ENCODE measurements at places on chromosomes 4 and X.
A peak's percentile ranks its signal among the peaks of the same experiment; 100 is the strongest.

GRCh38 chr4:84379917-84380641 is 119.0 kb downstream of the NKX6-1 start:
- DNase-seq: no peak

DNA sequence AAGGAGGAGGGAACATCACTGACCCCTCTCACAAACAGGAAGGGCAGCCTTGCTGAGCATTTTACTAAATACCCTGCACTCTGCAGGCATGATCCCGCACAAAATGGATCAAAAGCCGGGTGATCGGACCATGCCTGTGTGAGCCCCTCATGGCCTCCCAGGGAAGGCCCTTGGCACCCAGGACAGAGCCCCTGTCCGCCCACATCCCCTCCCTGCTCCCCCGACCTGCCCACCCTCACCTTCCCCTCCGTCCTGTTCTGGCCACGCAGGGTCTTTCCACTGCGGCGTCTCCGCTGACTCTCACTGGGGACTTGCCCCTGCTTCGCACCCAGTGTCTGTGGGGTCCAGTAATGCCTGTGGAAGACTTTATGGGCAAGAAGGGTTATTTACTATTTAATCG is 105.0 kb downstream of the HMX1 start:
- no peak for DNase-seq

DNA sequence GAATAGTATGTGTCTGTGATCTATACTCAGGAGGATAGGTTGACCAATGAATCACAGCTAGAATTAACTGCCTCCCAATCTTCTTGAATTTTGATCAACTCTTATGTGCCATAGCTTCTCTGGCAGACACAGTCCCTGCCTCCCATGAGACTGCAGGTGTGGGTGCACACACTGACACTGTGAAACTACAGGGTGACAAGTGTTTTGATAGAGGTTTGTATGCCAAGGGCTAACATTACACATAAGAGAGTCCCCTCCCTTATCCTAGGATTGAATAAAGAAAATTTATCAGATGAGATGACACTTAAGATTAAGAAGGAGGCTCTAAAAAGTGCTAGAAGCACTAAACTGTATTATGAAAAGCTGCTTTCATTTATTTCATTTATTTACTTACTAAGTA is 218.4 kb upstream of the BMP3 start:
- no peak for DNase-seq

DNA sequence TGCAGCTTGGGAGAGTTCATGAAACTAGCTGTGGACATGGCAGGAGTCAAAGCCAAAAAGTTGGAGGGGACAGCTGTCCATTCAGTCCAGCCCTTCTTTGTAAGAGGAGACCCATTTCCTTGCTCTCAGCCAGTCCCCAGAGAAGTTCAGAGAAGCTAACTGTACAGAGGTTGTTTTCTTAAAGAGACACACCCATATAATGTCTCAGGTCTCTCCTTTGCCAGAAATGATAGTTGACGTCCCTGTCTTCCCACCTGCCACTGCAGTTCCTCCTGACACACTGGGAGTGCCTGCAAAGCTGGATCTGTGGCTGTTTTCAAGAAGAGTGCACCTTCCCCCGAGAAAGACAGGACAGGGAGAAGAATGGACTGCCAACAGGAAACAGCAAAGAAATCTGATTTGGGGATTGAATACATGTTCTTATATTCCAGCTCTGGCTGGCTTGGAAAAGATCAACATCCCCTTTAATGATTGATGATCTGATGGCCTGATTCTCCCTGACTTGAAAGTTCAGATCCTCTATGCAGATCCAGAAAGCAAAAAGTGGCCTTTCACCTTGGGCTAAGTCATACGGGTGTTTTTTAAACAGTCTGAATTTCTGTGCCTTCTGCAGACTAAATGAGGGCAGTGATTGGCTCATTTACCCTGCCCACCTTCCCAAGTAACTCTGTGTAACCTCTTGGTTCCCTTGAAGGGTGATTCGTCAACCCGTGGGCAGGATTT is 87.2 kb downstream of the MAOA start:
- no peak for DNase-seq

DNA sequence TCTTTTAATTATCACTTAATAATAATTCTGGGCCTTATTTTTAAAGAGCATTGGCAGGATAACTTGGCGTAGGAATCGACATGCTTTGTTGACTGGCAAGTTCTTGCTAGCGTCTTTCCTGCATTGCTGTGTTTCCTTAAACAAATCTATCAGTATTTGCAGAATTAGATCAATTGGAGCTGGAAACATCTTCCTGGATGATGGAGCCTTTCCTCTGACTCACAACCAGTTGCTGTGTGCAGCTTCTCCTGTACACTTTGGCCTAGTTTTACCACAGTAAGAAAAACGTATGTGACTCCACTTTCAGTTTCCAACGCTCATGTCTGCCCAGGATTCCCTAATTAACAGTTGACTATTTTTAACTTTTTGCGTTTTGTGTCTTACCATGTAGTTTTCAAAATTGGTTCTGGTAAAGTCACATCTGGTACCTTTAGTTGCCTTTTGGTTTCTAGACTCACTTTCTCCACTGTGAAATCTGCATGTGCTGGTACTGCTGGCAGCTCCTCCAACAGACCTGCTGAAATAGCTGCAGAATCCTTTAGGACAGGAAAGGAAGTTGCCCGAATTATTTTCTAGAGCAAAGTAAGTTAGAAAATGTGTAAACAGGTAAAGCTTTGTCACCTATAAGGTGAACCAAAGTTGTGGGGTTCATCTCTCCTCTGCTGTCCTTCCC is 553.2 kb upstream of the FAT1 start:
- DNase-seq: no peak

GRCh38 chr4:168221301-168221700 is 97.3 kb downstream of the DDX60 start:
- no peak for DNase-seq

DNA sequence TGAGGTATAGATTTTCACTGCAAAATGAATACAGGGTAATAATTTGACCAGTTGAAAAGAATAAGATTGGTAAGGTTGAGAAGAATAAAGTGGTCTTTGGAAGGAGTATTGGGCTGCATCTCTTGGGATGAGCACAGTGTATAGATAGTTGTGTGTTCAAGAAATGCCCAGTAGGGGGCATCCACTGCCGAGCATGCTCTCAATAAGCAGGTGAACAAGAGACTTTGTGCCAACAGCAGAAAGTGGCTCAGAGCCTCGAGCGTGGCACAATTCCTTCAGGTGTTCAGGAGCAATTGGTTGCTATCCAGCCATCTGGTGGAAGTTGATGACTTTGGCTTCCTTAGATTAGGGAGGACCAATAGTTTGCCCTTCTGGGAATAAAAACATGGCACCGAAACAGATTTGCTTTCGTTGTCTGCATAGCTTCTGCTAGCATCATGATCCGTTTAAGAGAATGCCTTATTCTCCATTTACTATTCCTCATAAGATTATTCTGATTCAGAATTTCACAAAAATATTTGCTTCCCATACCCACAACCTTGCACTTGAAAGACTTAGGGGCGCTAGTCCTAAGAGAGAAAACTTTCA is 258.1 kb upstream of the NEIL3 start:
- DNase-seq: no peak

- DNase-seq: peak; percentile 48
Observed at GRCh38 chr4:100894339-100894870, 376.6 kb upstream of the EMCN start.
